ENCODE measurements at places on chromosomes 4 and X.

DNA sequence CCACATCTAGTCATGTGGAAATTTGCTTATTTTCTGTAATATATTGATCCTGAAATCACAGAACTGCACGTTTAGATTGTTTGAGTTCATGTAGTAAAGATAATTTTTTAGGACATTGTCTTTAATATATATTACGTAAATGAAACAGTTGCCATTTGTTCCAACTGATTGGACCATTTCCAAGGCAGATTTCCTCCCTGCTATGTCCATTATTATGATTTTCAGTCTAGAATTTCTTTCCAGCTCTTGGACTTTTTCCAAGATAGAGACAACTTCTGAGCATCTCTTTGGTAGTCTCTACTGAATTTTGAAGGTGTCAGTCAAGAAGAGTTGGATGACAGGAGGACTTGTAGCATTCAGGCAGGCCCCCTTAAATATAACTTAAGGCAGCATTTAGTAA is 94.6 kb downstream of the STIM2 start:
- DNase-seq, result peak; percentile 41

- no peak for DNase-seq
Measured at GRCh38 chr4:138236037-138236436, 6.1 kb downstream of the SLC7A11 start.

DNA sequence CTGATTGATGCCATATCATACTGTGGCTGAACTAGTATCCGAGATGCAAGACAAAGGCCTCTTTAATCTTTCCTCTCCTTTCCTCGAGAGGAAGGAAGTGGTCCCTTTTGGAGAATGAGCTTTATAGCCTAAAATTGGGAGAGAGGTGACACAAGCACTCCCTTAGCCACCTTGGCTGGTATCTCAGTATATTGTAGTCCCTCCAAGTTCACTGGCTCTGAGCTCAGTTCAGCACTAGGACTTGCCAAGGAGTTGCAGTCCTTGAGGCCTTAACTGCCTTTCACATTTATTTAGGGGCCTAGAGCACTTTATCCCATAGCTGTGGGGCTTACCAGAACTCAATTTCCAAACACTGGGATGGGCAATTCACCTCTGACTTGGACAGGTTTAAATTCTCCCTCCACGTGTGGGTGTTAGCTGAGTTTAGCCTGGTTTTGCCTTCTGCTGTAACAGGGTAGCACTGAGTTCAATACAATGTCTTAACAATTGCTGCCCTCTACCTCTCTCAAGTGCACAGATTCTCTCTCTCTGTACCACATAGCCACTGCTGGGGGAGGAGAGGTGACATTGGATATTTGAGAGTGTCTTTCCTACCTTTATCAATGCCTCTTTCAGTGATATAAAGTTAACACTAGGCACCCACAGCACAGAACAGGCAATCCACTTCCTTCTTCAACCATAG is 216.4 kb downstream of the TECRL start:
- no peak for DNase-seq

GRCh38 chr4:22496165-22496813 is 19.6 kb downstream of the ADGRA3 start:
- DNase-seq, result no peak

GRCh38 chrX:109783701-109784079 is 50.6 kb upstream of the ACSL4 start:
- DNase-seq, result no peak
